A549 treated with GW870086 at 1 μM for 4 hours (cell line): ENCODE measurements at places on chromosomes 7 and 10. TPM values are rescaled to one million over a fixed set of nuclear protein-coding genes. Genes with fewer than 3 reads are reported as not detected.

Gene FAM25A
- total RNA-seq = not detected in 5 replicates

Gene TMEM140
- 0.90 to 1.2 TPM (median 1.1 TPM) in 5 replicates for total RNA-seq

Gene PDZD7
- 0.67 to 1.3 TPM (median 0.90 TPM) in 5 replicates for total RNA-seq

Gene MKX
- total RNA-seq = not detected in 5 replicates

Gene BTBD16
- total RNA-seq = 0.48 to 1.7 TPM (median 0.81 TPM) in 5 replicates

Gene SEMA4G
- 7.5 to 9.3 TPM (median 8.7 TPM) in 5 replicates for total RNA-seq

Gene PAOX
- total RNA-seq = 1.4 to 2.1 TPM (median 1.8 TPM) in 5 replicates

Gene SYT15B
- 2.5 to 3.9 TPM (median 2.8 TPM) in 5 replicates for total RNA-seq

Gene LIPJ
- not detected in 5 replicates for total RNA-seq

Gene UCMA
- total RNA-seq = not detected in 5 replicates

Gene CALHM2
- 4.2 to 6.0 TPM (median 5.7 TPM) in 5 replicates for total RNA-seq

Gene C7orf57
- total RNA-seq = 0.18 to 0.79 TPM (median 0.26 TPM) in 5 replicates

Gene AFAP1L2
- 23.2 to 30.5 TPM (median 28.2 TPM) in 5 replicates for total RNA-seq

Gene SLC16A12
- total RNA-seq = 0.19 to 0.78 TPM (median 0.32 TPM) in 5 replicates

Gene NRCAM
- 66.0 to 105 TPM (median 95.4 TPM) in 5 replicates for total RNA-seq

Gene CLCN1
- 0.03 to 0.08 TPM (median 0.03 TPM) in 3 of 5 replicates, not detected in the others for total RNA-seq

Gene PRKAR2B
- 2.4 to 3.4 TPM (median 2.8 TPM) in 5 replicates for total RNA-seq

Gene EBF3
- total RNA-seq = 0.10 to 0.27 TPM (median 0.18 TPM) in 5 replicates

Gene C10orf143
- total RNA-seq = 0.24 to 1.1 TPM (median 0.47 TPM) in 5 replicates

Gene LRRC18
- total RNA-seq = not detected in 5 replicates

Gene TMUB1
- 34.0 to 56.4 TPM (median 54.1 TPM) in 5 replicates for total RNA-seq
